CD8-positive, alpha-beta memory T cell (primary cell): ENCODE measurements at places on chromosomes 5 and 9. TPM values are rescaled to one million over a fixed set of nuclear protein-coding genes. Genes with fewer than 3 reads are reported as not detected.

GRCh38 chr5:123875561-123876275, 363.7 kb downstream of the CSNK1G3 start:
- DNase-seq = no peak

DNA sequence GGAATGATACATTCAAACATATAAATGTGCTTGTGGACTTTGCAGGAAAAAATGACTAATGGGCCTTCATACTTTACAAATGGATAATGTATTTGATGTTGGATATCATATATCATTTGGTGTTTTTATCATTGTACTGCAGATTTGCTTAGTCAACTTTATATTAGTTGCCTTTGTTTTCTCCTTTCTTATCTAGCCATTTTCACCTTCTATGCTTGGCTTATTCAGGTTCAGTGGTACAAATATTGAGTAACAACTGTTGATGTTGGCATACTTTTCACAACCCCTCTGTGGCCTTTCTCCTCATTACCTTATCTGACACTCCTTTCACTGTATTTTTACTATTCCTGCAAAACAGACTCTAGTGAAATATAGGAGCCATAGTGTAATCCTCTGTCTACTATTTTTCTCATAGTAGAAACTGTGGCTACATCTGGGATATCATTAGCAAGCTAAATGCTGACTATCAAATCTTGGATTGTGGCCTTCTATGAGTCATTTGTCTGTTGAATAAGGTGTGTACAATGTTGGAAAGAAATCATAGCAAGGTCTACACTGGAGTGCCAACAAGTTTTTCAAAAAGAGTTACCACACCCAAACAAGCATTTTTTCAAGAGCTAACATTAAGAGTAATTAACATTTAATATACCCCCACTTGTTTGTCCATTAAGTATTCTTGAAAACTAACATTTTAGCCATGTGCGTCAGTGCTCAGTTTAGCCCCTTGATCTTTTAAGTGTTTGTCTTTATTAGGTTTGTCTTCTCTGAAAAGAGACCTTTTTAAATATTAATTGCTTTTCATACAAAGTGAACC, 330.1 kb downstream of the ADGRV1 start:
- DNase-seq = no peak

GRCh38 chr5:149277801-149278200, 6.1 kb downstream of the AFAP1L1 start:
- DNase-seq = no peak

DNA sequence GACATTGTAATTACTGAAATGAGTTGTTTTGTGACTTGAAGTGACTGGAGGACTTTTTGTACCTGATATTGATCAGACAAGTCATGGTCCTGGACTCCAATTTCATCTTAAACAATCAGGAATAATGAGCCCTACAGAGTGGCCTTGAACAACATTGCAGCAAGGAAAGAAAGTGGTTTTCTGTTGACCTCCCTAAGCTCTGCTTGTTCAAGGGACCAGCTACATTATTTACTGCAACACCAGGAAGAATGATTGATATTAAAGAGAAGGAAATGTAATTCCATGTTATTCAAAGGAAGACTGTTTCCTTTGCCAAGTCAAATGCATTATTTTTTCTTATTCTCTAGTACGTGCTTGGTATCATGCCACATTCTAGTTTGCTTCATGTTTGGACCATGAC, 22.6 kb downstream of the ENTREP1 start:
- DNase-seq = no peak

DNA sequence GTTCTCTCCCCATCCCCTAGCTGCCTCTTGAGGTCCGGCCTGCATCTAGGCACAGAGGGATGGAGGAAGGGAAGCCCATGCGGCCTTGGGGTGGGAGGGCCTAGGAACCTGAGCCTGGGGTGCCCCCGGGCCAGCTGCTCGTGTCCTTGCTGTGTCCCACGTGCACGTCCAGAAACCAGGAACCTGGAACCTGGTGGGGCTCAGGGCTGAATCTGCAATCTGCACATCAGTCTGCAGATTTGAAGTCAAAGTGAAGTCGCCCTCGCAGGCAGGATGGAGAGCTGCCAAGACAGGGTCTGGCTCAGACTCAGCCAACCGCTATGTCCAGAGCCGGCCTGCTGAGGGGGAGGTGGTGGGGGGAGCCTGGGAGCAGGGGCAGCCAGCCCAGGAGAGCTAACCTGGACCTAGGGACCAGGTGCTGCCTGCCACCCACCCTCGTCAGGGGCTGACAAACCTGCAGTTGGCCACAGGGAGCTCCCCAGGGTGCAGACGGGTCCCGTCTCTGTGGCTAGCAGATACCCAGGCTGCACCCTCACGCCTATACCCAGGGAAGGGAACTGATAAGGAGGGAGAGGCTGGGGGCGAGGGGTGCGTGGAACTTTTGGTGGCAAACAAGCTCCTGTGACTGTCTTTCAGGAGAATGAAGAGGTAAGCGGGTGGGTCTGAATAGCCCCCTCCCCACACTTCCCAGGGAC, 103.5 kb upstream of the SIMC1 start:
- no peak for DNase-seq

DNA sequence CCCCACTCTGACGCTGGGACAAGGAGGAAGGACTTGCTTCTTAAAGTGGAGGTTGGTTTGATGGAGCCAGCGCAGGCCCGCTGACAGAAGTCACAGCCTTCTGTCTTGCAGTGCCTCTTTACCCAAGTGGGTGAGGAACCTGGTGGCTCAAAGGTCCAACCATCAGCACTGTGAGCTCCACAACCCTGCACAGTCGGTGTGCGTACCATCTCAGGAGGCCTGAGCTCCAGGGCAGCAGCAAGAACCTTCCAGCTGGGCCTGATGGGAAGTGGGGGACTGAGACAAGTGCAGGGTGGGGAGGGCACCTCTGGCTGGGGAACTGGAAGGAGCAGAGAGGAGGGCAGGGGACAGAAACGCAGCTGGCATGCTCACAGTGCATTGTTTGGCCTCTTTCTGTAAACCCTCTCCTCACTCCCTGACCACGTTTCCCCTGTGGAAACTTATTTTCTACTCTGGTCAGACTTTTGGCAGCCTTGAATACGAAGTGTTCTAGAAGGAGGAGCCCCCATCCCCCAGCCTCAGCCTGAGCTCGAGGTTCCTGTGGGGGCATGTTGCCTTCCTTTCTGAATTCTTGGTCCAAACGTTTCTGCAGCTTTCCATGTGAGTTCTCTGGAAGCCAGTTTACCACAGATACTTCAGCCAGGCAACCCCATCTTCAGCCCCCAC, 178.5 kb upstream of the PITX1 start:
- no peak for DNase-seq

DNA sequence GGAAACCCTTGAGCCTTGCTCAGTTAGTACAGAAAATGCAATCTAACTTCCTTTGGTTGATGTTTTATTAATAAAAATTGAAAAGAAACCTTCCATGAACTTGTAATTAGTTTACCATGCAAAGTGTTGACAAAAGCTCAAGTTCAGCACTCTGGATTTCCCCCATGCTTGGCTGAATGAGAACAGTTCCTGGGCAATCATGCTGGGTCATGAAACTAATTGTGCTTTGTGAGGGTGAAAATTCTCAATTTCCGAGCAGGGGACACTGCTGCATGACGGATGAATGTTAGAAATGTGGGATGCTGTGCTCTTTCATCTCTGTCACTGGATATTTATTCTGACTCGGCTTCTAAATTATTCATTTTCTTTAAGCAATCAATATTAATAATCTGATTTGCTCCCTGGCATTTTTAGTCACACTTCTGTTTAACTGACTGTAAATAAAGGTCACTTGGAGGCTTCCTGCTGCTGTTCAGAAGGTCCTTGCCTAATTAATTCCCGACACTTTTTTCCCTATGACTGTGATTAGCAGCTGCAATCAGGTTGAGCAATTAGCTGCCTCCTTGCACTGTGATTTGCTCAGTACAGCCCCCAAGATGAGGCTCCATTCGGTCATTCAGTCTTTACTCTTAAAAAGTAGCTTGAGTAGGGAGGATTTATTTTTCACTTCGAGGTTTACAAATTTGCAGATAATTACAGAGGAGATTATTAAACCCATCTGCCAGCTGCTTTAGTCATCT, 678.1 kb upstream of the ZNF608 start:
- DNase-seq = no peak

- no peak for DNase-seq
These were observed 22.0 kb upstream of the GTF3C5 start for GRCh38 chr9:133008824-133009223.

DNA sequence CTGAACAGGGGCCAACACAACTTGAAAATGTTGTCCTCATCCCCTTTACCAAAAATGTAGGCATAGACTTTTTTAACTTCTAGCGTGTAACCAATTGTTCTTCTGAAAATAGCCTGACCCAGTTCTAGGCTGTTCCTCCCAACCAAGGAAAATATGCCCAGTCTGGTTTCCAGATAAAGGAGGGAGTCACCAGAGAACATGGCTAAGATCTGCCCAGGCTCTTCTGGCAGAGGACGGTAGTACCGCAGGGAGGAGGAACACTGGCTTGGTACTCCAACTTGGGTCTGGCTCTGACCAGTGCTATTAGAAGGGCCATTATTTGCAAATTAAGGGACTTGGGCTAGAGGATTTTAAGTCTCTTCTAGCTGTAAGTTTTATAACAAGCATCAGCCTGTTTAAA, 63.1 kb downstream of the GRAMD2B start:
- DNase-seq = no peak

DNA sequence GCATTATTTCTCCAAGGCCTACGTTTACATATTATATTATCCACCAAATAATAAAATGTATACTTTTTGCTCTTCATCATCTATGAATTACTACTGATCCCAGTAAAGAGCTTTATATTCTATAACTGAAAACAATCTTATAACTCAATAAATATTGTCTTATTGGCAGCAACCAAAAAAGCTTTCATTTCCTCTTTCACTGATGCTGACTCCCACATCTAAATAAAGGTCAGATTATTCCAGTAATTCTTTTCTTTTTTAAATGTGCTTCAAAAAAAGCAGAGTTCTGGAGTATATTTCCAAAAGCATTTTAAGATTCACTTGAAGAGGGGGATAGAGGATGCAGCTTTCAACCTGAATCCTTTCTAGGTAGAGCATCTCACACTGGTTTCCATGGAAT, 75.3 kb upstream of the NR4A3 start:
- DNase-seq = no peak

- DNase-seq = no peak
These were observed 134.5 kb downstream of the SIL1 start for GRCh38 chr5:139063664-139064054.

DNA sequence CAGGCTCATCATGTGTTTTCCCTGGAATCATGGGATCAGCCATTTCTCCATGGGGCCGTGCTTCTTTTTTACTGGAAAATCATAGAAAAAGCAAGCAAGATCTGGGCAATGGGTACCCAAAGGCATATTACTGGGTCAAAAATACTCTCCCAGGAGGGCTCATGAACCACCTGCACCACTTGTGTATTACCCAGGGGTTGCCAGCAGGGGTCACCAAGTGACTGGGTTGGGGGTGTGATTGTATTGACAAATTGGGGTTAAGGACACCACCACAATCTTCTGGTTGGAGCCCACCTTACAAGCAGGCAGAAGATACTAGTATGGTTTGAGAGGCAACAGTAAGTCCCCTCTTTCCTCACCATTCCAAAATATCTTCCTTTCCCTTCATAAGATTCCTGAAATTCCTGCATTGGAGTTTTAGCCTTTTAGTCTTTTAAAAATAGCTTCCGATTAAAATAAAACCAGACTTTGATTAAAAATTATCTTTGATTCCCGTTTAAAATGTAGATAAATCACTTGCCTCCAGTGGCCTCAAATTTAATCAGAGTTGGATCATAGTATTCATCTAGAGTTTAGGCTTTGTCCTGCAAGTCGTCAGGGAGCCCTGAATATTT, 603.3 kb downstream of the KIF4B start:
- DNase-seq = peak; percentile 62

DNA sequence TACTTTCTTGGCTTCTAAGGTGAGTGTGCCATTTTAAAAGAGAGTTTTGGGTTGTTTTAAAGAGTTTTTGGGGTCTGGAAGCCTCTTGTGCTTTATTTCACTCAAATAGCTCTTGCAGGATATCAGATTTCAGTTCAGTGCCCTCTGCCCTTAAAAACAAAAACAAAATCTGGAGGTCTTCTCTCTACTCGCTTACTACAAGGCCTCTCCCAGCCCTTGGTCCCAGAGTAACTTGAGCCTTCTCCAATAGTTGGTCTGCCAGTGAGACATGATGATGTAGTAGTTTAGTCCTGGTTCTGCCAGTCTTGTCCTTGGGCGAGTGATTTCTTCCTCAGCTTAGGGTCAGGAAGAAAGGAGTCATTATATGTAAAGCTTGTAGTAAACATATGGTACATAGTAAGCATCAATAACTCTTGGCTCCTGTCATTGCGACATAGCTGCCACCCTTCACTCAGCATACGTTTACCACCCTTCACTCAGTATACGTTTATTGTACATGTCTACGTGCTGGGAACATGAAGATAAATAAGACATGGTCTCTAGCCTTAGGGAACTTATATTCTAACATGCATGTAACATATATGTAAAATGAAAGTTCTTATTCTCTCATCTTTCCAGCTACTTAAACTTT, 147.6 kb downstream of the MAN2A1 start:
- no peak for DNase-seq

GRCh38 chr5:3878267-3878666, 282.6 kb downstream of the IRX1 start:
- DNase-seq = no peak

DNA sequence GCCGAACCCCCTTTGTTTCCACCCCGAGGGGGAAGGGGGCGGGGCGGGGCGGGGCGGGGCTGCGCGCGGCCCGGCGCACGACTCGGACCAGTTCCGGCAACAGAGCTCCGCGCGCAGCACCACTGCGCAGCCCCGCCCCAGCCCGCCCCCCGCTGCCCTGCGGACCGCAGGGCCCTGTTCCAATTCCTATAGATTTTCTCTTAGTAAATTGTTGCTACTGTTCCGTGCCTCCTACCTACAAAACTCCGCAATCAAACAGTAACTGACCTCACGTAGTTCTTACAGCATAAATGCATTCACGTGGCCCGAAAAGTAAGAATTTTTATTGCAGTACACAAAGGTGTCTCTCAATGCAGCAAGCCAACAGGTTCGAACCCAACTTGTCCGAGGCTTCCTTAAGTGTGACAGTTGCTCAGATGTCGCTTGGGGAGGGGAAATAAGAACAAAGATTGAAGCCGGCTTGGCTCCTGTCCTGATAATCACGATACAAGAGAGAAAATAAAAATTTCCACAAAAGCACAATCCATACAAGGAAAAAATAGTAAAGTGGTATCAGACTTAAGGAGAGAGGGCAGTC, 1.2 kb upstream of the RNF38 start:
- DNase-seq = no peak

- no peak for DNase-seq
These were observed 47.0 kb downstream of the SPRY4 start for GRCh38 chr5:142277796-142278195.

DNA sequence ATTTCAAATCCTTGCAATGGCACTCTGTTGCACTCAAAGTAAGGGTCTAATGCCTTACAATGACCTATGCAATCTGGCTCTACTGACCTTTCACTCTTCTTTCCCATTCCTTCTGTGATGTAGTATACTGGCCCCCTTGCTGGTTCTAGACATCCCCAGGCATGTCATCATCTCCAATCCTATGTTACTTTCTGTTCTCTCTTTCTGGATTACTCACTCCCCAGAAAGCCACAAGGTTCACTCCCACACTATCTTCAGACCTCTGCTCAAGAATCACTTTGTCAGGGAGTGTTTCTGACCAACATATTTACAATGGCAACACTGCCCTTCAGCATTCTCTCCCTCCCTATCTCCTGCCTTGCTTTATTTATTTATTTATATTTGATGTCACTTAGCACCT, 802.2 kb upstream of the WWC1 start:
- DNase-seq = no peak

The PPP2R2B gene
- total RNA-seq = 4.2 TPM

The RLN2 gene
- total RNA-seq = 1.9 TPM

The TMEM232 gene
- total RNA-seq = 0.92 TPM

The SLC34A3 gene
- total RNA-seq = not detected

The CCNO gene
- total RNA-seq = not detected

The PPIP5K2 gene
- total RNA-seq = 63.6 TPM

The MSX2 gene
- total RNA-seq = not detected

The UCK1 gene
- 23.1 TPM for total RNA-seq

The PRDM9 gene
- not detected for total RNA-seq
